Hematopoietic multipotent progenitor cell (in vitro differentiated cells): ENCODE measurements at places on chromosomes 12 and 14. TPM values are rescaled to one million over a fixed set of nuclear protein-coding genes. Genes with fewer than 3 reads are reported as not detected.

The PMEL gene
- total RNA-seq: 1.3 TPM

The SLC2A13 gene
- total RNA-seq: 4.0 TPM

The CRADD gene
- total RNA-seq: 17.2 TPM

The CEBPE gene
- total RNA-seq: 0.81 TPM

The KRT1 gene
- total RNA-seq: 1.1 TPM

The MYF5 gene
- not detected for total RNA-seq

The GARIN6 gene
- total RNA-seq: not detected

The LBHD2 gene
- total RNA-seq: not detected
